ENCODE measurements at places on chromosomes 16 and 17.
A peak's percentile ranks its signal among the peaks of the same experiment; 100 is the strongest.

DNA sequence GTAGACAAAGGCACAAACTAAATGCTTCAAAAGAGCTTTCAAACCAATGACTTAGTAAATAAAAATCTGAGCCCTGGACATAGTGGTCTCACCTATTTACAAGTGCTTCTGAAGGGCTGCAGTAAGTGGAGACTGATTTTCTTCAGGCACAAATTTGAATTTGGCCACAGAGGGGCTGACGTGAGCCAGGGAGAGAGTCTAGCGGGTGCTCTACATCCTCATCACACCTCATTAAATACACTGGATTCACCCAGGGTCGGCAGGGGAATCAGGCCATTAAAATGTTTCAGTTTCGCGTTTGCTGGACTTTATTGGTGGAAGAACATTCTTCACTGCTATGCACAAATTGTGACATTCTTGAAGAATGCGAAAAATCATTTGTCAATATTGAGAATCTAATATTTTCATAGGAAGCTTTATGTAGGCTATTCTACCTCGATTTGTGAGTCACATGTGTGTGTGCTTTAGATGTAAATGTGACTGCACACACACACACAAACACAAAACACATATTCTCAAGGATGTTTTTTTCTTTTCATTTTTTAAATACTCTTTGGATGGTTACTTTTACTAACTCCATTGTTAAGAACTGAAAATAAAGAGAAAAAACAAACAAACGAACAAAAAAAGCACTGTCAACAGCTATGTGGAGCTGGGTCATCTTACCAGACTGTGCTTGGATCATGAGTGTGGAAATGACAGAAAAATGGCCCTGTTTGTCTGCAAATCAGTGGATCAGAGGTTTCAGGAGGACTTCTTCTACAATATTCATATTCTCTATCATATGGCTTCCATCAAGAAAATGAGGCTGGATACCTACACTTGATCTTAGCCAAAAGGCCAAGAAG lies 58.9 kb downstream of the CDH11 start:
- DNase-seq = no peak

DNA sequence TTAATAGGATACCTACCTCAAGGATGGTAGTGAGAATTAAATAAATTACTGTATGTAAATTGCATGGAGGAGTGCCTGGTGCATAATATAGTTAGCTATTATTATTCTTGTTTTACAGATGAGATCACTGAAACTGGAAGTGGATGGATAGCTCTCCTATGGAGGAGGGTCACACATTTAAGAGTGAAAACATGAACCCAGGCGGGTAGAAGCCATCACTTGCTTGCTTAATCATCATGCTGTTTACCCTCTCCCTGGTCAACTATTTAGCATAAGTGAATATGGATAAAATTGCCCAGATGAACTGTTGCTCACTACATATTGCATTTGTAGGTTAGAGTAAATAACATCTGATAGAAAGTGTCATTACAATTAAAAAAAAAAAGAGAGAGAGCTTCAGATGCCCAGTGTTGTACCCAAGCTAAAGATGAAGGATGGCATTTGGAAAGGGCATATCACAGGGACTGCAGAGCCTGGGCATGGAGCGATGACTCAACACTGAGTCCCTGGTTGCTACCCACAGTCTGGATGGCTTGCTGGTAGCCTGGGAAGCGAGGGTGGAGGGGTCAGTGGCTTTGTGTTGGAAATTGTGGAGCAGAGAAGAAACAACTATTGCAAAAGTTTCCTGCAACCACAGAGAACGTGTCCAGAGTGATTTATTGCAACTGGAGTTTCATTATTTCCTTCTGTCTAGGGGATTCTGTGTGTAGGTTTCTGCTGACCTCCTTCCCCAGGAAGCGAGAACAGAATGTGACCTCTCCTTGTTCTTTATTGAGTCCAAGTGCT lies 414.4 kb downstream of the SHISA9 start:
- no peak for DNase-seq

DNA sequence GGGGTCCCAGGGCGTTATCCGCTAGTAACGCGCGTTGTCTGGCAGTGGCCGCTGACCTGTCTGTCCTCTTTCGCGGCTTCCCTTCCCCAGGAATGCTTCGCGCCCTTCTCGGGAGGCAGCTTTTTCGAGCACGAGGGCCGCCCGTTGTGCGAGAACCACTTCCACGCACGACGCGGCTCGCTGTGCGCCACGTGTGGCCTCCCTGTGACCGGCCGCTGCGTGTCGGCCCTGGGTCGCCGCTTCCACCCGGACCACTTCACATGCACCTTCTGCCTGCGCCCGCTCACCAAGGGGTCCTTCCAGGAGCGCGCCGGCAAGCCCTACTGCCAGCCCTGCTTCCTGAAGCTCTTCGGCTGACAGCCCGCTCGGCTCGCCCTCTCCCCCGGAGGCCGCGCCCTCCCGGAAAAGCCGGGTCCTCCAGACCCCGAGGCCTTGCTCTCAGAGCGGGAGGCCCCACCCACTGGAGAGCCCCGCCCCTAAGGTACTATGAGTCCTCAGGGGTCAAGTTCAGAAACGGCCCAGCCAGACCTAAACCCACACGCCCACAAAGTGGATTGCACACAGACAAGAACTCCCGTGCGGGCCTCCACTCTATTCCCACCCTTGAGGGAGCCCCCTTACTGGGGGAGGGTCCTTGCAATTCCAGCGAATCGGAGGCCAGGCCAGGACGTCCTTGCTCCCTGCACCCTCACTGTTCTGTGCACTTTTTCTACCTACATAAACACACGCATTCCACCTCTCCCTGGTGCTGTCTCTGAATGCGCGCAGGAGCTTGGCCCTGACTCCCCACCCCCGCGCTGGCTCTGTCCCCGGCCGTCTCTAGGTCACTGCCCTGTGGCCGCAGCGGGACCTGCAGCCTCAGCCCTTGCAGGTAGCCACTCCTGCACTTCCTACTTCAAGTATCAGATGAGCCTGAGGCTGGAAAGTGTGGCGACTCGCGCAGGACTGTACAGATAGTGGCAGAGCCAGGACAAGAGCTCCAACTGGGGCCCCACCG lies 5.4 kb upstream of the SLC5A2 start:
- no peak for DNase-seq

- DNase-seq = no peak
These were observed 16.1 kb downstream of the NUDT16L1 start for GRCh38 chr16:4709481-4709880.

- DNase-seq = no peak
These were observed 291.0 kb upstream of the TNRC6C start for GRCh38 chr17:77667478-77667877.

GRCh38 chr17:80421381-80422090 lies 6.6 kb downstream of the ENDOV start:
- DNase-seq = no peak

GRCh38 chr16:15613676-15614075 lies 29.3 kb downstream of the MARF1 start:
- no peak for DNase-seq

GRCh38 chr17:44919885-44920564 lies 4.7 kb upstream of the GFAP start:
- DNase-seq = peak; percentile 47

- DNase-seq = no peak
These were observed 585.7 kb upstream of the CA10 start for GRCh38 chr17:52744179-52744578.

GRCh38 chr17:59716427-59716826 lies 9.0 kb downstream of the VMP1 start:
- no peak for DNase-seq

- DNase-seq = no peak
These were observed 77.1 kb downstream of the ELAC2 start for GRCh38 chr17:12940699-12941098.

DNA sequence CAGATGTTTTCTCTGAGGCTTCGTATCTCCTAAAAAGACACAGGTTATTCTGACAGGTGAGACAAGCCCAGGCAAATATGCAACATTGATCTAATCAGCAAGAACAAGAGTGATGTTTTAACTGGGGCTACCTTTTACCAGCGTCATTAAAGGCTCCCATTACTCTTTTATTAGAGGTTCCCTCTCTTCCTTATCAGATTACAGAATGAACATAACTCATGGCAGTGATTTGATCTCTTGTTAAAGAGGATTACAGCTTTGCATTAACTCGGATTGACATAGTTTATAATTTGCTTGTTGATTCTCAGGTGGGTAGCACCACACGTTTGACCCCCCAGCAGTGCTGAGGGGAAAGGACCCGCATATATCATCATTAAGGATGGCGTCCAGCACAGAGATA lies 90.5 kb downstream of the AATF start:
- DNase-seq = no peak

DNA sequence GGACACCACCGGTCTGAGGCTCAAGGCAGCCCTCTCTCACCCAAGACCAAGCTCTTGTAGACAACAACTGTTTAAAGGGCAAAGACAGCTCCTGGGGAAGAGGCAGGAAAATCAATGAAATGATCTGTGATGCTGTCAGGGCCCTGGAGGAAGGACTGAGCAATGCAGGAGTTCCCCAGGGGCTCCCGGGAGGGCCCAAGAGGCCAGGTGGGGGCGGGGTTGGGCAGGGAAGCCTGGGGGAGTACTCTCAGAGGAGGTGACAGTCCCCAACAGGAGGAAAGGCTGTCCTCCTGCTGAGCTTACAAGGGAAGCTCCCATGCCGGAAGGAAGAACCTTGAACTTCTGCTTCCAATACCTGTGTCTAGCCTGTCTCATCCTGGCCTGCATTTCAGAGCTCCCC lies 8.3 kb upstream of the NOS2 start:
- no peak for DNase-seq

DNA sequence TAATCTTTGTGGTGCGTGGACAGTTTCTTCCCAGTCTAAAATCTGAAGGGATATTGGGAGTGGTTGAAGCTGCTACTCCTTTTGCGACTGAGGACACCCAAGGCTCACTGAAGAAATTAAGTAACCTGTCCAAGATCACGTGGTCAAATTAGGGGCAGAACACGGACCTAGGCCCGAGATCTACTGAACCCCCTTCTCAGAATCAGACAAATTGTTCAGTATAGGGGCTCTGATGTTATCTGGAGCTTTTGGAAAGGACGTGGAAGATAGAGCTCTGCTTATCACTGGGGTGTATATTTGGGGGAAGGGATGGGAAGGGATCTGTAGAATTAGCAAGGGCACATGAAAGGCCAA lies 857 bp downstream of the TANGO6 start:
- no peak for DNase-seq

DNA sequence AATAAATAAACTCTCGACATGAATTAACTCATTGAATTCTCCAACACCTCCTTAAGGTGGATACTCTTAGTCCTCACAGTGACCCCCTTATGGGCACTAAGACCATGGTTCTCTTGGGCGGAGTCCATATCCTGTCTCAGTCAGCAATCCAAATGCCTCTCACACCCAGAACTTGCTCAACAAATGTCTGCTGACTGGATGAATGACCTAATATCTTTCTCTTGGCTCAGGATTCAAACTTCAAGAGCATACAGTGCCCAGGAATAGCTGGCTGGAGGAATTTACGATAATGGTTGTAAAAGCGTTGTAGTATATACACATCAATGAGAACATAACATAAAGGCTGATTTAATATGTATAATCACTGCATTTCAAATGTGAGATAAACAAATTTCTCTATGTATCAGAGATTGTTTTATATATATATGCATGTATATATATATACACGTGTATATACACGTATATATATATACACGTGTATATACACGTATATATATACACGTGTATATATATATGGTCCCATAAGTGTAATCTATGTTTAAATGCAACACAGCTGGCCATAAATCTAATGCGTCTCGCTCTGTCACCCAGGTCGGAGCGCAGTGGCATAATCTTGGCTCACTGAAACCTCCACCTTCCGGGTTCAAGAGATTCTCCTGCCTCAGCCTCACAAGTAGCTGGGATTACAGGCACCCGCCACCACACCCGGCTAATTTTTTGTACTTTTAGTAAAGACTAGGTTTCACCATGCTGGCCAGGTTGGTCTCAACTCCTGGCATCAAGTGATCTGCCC lies 6.5 kb upstream of the UBB start:
- DNase-seq = no peak

DNA sequence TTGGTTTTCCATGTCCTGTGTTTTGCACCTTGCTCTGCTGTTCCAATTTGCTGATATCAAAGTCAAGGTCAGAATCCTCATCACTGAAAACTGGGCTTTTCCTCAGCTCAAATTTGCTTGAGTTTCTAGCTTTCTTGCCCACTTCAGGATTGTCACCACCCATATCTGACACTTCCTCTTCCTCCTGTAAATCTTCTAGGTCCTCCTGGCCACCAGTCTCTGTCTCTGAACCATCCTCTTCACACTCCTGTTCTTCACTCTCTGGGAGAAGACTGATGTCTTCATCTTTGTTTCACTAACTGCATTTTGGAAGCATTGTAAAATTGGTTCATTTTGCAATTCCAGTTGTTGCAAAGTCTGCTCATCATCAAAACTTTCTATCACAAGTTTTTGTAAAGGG lies 63.4 kb upstream of the RBL2 start:
- no peak for DNase-seq

DNA sequence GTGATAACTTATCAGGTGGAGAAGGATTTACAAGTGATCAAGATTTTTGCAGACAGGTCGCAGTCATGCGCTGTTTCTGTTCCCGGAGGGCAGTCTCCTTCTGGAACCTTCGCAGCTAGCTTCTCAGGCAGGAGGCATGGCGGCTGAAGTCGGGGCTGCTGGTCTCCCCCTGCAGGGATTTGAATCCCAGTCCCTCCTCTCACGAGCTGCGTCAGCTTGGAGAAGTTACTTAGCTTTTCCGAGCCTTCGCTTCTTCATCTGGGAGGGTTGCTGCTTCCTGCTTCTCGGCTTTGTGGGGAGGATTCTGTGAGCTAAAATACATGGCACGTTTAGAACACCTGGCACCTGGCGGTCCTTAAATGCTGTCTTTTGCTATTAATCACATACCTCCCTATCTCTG lies 287.8 kb upstream of the FOXF1 start:
- no peak for DNase-seq

DNA sequence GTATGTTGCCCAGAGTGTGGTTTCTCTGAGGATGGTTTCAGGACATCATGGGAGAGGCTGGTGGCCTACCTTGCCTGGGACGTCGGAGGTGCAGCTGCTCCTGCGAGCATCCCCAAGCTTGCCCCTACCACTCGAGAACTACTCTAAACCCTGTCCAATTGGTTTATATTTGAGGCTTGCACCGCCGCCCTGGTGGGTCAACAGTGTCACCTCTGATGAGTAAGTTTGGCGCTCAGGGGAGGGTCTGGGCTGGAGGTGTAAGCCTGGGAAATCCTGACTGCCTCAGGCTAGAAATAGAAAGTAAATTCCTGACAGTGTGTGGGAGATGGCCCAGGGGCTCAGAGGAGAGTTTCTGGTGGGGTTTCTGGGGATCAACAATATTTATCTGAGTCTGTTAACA lies 48.2 kb downstream of the CCDC42 start:
- DNase-seq = no peak

- no peak for DNase-seq
These were observed 23.6 kb downstream of the INTS2 start for GRCh38 chr17:61904094-61904710.

Measured in activated CD4-positive, alpha-beta T cell treated with anti-CD3 and anti-CD28 coated beads for 1 hour (primary cell).